ENCODE measurements at places on chromosomes 5 and 9.

- no peak for DNase-seq
Measured at GRCh38 chr9:73531658-73532057, 380.0 kb downstream of the ANXA1 start.

DNA sequence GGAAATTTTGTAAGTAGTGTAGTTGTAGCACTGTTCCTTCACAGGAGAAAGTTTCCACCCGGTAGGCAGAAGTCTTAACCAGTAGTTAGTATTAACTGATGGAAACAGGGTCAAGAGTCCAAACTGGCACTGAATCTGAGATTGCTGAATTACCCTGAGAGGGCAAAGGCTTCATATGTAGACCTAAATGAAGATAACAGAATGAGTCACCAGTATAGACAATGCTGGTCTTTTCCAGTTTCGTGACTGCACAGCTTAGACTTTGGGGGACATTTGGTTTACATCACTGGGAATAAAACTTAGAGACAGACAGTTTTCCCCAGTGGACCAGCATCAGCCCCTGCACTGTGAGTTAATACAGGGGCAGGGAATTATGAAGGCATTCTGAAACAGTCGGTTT, 60.5 kb downstream of the PCSK5 start:
- no peak for DNase-seq

GRCh38 chr5:17694371-17694770, 60.1 kb downstream of the TAF11L14 start:
- DNase-seq, result no peak

- no peak for DNase-seq
Measured at GRCh38 chr5:6914347-6914746, 201.1 kb downstream of the TENT4A start.

DNA sequence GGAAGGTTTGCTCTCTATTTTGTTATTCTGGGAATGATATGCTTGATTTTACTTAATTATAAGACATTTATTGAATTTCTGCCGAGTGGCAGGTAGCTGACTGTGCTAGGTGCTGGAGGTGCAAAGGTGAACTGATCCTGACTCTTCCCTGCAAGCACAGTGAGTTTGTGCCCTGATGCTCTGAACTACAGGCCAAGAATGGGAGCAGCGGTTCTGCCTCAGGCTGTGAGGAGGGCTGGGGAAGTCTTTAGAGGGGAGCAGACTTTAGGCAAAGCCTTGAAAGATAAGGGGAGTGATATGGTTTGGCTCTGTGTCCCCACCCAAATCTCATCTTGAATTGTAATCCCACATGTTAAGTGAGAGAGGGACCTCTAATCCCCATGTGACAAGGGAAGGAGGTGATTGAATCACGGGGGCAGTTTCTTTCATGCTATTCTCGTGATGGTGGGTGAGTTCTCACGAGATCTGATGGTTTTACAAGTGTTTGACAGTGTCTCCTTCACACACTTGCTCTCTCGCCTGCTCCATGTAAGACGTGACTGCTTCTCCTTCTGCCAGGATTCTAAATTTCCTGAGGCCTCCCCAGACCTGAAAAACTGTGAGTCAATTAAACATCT, 73.1 kb downstream of the NDFIP1 start:
- no peak for DNase-seq

DNA sequence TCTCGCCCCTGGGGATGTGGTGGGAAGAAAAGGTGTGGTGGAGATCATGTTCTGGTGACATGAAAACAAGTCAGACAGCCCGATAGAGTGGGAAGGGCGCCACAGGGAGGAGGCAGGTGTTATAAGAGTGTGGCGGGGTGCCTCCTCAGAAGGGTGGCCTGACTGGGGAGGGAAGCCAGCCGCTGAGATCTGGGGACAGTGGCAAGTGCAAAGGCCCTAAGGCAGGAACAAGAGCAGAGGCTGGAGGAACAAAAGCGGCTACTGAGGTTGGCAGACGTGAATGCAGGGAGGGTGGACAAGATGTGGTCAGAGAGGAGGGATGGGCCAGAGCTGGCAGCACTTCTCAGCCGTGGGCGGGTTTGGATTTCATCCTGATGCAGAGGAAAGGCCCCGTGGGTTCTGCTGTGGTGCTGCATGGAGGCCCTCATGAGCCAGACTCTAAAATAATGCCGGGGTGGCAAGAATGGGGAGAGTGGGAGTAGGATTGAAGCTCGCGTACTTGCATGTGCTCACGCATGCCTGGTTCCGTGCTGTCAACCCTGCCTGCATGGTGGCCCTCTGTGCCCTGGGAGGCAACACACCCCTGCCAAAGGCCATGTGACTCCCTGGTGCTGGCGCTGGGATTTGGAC, 89.2 kb downstream of the MVB12B start:
- no peak for DNase-seq

GRCh38 chr9:85142968-85143367, 473.4 kb downstream of the NTRK2 start:
- DNase-seq, result no peak

DNA sequence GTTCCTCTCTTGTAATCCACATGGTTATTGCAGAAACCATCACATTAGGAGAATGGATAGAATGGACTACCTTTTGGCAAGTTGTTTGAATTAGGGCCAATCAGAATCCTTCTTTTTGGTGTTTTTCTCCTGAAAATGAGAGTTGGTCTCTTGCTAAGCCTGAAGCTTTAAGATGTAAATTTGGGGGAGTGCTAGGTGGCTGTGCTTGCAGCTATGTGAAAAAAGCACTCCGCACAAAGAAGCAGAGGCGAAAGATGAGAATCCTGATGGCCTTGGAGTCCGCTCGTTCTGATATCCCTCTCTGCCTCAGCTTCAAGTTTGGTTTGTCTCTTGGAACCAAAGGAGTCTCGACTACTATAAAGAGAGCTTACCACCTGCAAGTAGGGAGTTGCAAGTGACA, 63.6 kb downstream of the INIP start:
- peak; percentile 22 for DNase-seq

- no peak for DNase-seq
Measured at GRCh38 chr9:5499889-5500398, 10.4 kb upstream of the PDCD1LG2 start.

DNA sequence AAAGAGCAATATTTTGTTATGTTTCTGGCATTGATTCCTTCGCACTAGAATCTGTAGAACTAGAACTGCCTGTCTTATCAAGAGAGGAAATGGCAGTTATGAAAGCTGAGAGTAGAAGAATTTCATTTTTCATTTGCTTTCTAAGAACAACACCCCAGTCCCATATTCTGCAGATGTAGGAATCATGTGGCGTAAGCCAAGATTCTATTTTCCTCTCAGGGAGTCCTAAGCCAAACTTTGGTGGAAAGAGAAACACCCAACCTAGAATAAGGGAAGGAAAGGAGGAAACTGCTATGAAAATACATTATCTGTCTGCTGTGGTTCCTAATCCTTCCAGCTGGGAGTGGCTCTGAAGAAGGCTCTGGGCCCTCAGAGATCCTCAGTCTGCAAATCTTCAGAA, 1176.9 kb upstream of the C9orf72 start:
- DNase-seq, result no peak

- no peak for DNase-seq
Measured at GRCh38 chr9:9970514-9970913, 642.3 kb downstream of the PTPRD start.

- no peak for DNase-seq
Measured at GRCh38 chr9:114002271-114002985, 75.7 kb downstream of the AMBP start.

DNA sequence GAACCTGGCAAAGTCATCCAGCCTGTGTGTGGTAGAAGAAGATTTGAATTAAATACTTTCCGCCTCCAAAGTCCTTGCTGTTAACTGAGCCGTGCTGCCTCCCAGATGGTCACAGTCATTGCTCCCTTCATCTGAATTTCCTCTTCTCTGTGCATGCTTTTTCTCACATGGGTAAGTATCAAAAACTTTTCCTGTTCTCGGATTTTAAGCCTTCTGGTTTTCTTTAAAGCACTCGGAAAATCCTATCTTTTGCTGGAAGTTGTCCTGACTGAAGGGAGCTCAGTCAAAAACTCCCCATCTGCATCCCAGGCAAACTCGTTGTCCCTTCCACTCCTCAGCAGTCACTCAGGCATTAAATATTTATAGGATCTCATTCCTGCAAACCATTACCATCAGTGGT, 290.0 kb upstream of the PIK3R1 start:
- no peak for DNase-seq

DNA sequence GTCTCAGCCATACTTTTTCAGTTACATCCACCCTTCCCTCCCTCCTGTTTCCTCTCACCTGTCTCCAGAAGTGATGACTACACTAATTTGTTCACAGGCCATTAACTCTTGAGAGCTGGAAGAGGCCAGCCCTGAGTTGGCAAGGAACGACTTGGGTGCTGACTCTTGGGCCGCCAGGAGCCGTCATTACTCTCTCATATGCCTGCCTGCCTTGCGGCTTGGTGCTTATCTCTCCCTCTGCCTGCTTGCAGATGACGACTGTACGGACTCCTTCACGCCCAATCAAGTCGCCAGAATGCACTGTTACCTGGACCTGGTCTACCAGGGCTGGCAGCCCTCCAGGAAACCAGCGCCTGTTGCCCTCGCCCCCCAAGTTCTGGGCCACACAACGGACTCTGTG, 66.1 kb downstream of the PAPPA start:
- no peak for DNase-seq

- no peak for DNase-seq
Measured at GRCh38 chr5:89351975-89352374, 469.0 kb upstream of the MEF2C start.

GRCh38 chr9:78860801-78861475, 564.0 kb downstream of the PSAT1 start:
- DNase-seq, result no peak

GRCh38 chr9:98164912-98165311, 27.5 kb downstream of the CORO2A start:
- no peak for DNase-seq

GRCh38 chr5:37814699-37815098, 25.1 kb downstream of the GDNF start:
- no peak for DNase-seq

- no peak for DNase-seq
Measured at GRCh38 chr5:110058175-110058574, 368.4 kb downstream of the MAN2A1 start.

GRCh38 chr5:82862261-82862660, 214.9 kb downstream of the TMEM167A start:
- no peak for DNase-seq

GRCh38 chr9:110404473-110404872, 66.8 kb upstream of the TXNDC8 start:
- DNase-seq, result no peak

GRCh38 chr9:95835393-95835792, 40.1 kb upstream of the ERCC6L2 start:
- no peak for DNase-seq

DNA sequence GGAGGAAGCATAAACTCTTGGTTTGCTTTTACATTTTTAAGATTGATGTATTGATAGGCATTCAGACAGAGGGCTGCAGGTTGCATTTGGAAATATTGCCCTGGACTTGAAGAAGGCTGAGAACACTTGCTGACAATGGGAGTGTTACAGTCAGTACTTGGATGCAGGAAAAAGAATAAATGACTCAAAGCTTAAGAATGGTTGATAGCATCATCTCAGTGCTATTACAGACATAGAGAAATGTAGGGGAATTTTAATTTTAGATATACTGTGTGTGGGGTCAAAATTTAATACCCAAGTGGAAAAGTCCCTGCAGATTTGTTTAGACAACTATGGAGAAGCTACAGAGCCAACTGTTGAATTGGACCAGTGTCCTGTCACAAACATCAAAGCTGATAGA, 101.1 kb downstream of the ISL1 start:
- DNase-seq, result no peak

GRCh38 chr5:6721442-6721841, 8.2 kb downstream of the TENT4A start:
- DNase-seq, result no peak

DNA sequence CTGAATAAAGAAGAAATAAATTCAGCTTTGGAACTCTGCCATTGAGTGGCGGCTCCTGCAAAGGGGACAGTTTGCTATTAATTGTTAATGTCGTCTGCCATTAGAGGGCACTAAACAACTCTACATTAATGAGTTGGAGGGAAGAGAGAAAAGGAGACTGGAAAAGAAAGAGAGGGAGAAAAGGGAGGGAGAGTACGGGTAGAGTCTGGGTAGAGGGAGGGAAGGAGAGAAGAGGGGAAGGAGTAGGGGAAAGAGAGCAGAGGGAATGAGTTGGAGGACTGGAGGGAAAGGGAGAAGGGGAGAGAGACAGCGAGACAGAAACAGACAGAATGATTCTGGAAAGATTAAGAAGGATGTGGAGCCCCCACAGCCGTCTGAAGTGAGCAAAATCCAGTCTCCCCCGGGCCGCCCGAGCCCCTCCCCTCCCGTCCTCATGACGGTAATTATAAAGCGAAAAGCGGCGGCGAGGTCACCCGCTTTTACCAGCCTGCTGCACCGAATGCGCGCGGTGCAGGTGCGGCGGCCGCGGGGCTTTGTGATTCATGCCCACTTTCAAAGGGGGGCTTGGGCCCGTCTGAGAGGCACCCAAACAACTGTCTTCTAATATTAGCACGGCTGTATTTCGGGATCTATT, 1.9 kb upstream of the FST start:
- DNase-seq, result no peak

- no peak for DNase-seq
Measured at GRCh38 chr9:86685556-86685955, 261.8 kb downstream of the GAS1 start.

- DNase-seq, result no peak
Measured at GRCh38 chr5:63145167-63145566, 566.5 kb downstream of the LRRC70 start.

GRCh38 chr9:132487980-132488535, 78.0 kb downstream of the CFAP77 start:
- DNase-seq, result no peak

GRCh38 chr5:60492958-60493357, 207.0 kb downstream of the DEPDC1B start:
- DNase-seq, result no peak

DNA sequence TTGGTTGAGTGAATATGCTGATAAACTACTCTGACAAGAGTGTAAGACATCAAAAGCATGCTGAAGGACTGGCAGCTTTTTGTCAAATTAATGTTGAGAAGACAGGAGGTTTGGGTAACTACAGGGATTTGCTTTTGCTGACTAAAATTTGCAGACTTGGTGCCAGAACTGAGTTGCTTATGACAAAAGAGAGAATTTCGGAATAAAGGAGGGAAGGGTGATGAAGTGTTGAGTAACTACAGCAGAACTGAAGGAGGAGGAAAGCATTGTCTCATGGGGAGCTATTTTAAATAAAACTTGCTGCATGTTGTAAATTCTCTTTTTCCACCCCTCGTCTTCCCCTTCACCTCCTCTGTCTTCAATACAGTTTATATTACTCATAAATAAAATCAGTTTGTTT, 296.1 kb downstream of the YTHDC2 start:
- no peak for DNase-seq

GRCh38 chr5:77181596-77182304, 28.7 kb upstream of the PDE8B start:
- DNase-seq, result no peak

DNA sequence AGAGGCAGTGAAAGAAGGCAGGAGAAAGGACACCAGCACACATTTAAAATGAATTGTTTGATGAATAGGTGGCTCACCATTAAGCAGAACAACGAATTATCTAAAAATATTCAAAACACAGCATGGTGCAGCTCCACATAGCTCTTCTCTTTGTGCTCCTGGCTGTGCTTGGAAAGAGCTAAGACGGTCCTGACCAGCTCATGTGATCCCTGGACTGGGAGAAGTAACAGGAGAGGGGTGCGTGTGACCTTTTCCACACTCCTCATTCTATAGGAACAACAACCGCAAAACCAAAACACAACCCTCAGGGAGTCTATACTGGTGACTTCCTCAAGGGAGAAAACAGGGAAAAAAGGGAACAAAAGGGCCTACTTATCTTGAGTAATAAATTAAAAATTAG, 140.5 kb downstream of the DIRAS2 start:
- no peak for DNase-seq

Measured in iPS DF 6.9 (cell line).